ENCODE measurements at places on chromosomes 3 and 15. TPM values are rescaled to one million over a fixed set of nuclear protein-coding genes. Genes with fewer than 3 reads are reported as not detected.

DNA sequence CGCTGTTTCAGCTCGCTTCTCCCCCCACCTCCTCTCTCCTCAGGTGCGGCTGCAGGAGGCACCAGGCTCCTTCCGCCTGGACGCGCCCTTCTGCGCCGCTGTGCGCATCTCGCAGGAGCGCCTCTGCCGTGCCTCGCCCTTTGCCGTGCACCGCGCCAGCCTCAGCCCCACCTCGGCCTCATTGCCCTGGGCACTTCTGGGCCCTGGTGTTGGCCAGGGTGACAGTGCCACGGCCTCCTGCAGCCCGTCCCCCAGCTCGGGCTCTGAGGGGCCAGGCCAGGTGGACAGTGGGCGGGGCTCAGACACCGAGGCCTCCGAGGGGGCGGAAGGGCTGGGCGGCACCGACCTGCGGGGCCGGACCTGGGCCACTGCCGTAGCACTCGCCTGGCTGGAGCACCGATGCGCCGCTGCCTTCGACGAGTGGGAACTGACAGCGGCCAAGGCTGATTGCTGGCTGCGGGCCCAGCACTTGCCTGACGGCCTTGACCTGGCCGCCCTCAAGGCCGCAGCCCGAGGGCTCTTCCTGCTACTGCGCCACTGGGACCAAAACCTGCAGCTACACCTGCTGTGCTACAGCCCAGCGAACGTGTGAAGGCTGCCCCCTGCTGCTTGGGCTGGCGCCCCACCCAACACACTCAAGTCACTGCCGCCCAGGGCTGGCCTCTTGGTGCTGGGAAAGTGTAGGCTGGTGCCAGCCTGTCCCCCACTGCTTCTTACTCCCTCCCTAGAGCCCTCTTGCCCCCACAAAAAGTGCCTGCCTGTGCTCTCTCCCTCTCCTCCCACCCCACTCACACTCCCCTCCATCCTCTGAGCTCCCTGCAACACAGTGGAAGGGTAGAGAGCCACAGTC lies 7.1 kb downstream of the ALG3 start:
- no peak for DNase-seq

DNA sequence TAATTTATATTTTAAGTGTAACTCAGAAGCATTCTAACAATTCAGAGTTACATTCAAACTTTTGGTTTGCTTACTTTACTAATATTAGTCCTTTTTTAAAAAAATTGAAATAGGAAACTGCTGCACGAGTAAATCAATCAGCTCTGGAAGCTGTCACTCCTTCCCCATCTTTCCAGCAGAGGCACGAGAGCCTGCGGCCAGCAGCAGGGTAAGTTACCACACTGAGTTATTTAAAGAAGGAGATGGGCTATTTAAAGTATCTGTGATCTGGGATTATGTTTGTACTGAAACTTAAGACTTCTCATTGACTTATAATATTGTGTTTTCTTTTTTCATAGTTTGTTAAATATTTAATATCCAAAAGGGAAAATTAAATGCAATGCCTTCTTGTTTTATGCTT lies 29.3 kb downstream of the APPL1 start:
- DNase-seq: no peak

DNA sequence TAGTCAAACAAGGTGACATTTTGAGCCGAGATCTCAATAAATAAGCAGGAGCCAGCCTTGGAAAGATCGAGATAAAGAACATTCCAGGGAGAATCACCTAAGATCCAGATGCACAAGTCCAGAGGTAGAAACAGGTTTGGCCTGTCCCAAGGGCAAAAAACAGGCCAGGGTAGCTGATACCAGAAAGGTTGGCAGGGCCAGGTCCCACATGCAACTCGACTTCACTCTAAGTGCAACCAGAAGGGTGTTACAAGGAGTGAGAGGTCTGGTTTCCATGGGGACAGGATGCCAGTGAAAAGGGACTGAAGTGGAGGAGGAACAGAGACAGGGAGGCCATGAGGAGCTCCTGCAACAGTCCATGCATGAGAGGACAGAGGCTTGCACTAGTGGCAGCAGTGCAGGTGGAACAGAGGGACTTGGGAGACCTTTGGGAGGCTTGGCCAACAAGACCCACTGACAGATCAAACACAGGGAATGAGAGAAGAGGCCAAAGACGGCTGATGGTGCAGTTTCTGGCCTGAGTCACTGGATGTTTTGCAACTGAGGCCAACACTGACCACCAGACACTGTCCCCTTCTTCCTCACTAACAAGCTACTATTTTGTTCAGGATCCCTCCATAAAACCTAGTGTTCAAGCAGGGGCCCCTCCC lies 5.2 kb downstream of the TPRA1 start:
- DNase-seq: no peak

DNA sequence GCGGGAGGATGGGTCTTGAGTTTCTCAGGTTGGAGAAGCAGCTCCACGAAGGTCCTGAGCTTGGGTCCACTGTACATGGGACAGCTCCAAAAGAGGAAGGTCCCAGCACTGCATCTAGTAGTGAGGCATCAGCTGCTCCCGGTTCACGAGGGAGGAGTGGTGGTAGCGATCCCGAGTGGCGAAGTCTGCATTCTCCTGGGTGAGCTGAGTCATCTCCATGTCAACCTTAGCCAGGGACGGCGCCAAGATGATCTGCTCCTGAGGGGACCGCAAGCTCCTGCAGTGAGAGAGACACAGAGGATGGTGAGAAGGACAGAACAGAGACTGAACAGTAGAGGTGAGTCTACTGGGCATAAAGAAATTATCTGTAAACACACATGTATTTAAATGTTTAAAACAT lies 28.0 kb upstream of the HEG1 start:
- no peak for DNase-seq

GRCh38 chr3:62145086-62145757 lies 228.1 kb downstream of the FEZF2 start:
- DNase-seq: no peak

DNA sequence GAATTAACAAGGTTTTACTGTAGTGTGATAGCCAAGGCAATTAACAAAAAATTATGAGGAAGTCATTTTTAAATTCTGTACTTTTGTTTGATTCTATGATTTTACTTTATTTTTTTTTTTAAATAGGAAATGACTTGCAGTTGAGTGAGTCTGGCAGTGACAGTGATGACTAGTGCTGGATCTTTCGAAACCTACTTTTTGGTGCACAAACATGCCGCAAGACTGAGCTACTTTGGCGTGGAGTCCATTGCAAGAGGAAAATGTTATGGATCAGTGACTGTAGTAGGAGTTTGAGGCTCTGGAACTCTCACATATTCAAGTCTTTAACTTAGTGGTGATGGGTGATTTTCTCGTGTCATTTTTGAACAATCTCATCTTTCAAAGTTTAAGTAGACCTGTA lies 11.6 kb downstream of the EAF1 start:
- DNase-seq: no peak

Gene GOLGA6A
- 0.51 TPM for polyA plus RNA-seq

Gene STRA6
- polyA plus RNA-seq: 35.4 TPM

Gene SNTN
- polyA plus RNA-seq: not detected

Gene MGA
- 36.2 TPM for polyA plus RNA-seq

Gene FBXO40
- not detected for polyA plus RNA-seq

GRCh38 chr3:170746175-170746942 lies 123.6 kb downstream of the RPL22L1 start:
- DNase-seq: no peak

Gene GALNT15
- 2.7 TPM for polyA plus RNA-seq

GRCh38 chr3:142941373-142942123 lies 21.9 kb downstream of the PAQR9 start:
- DNase-seq: no peak

- DNase-seq: no peak
These were observed 1710.1 kb downstream of the SI start for GRCh38 chr3:163368168-163368567.

GRCh38 chr15:80733460-80733859 lies 38.4 kb downstream of the ABHD17C start:
- DNase-seq: no peak

GRCh38 chr3:172562871-172563865 lies 39.9 kb upstream of the TNFSF10 start:
- DNase-seq: no peak

GRCh38 chr15:51171634-51171932 lies 76.9 kb upstream of the TNFAIP8L3 start:
- no peak for DNase-seq

DNA sequence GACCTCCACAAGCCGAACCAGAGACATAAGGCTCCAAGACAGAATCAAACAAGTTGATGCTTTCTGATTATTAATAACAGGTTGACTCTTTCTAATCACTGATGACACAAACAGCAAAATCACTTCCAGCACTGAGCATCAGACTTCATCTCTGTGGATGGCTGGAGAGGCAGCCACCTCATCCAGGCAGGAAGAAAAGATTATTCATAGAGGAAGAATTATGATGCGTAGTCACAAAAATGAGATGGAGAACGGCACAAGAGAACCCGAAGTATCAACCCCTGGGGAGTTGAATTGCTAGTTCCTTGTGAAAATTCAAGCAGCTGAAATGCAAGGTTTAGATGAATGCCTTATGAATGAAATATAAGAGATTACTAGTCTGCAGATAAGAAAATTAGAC lies 49.9 kb upstream of the LMCD1 start:
- no peak for DNase-seq

Gene CTXN2
- not detected for polyA plus RNA-seq

DNA sequence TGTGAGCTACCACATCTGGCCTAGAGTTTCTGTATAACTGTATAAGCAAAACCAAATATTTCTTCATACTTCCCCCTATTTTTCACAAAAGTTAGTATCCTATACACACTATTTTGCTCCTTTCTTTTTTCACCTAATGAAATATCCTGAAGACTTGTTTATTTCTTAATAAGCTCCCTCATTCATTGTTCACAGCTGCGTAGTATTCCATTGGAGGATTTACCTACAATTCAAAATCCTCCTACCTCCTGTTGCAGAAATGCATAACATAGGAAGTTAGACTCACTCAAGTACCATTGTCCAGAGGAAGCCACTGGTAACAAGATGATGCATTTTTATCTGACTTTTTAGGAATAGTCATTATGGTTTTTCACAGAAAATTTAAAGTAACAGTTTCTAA lies 29.6 kb upstream of the TBC1D21 start:
- DNase-seq: no peak

DNA sequence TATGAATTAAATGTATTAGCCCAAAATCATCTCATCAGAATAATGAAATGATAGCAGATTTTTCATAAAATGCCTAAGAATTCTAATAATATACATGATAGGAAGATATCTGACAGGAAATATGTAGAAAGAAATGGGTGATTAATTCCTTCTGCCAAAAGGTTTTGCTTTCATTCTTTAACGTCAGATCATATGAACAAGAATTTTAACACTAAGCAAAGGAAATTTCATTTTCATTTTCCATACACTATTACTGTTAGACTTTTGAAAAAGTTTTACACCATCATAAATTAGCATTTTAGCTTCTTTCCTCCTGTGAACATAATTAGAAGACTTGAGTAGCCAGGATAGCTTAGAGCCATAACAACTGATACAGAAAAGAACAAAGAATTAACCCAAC lies 1099.9 kb downstream of the NSUN3 start:
- DNase-seq: no peak

- no peak for DNase-seq
These were observed 99.9 kb upstream of the TMC3 start for GRCh38 chr15:81473946-81474345.

Gene CDCP1
- polyA plus RNA-seq: 1.6 TPM

GRCh38 chr3:143731320-143731719 lies 116.9 kb downstream of the SLC9A9 start:
- DNase-seq: no peak

DNA sequence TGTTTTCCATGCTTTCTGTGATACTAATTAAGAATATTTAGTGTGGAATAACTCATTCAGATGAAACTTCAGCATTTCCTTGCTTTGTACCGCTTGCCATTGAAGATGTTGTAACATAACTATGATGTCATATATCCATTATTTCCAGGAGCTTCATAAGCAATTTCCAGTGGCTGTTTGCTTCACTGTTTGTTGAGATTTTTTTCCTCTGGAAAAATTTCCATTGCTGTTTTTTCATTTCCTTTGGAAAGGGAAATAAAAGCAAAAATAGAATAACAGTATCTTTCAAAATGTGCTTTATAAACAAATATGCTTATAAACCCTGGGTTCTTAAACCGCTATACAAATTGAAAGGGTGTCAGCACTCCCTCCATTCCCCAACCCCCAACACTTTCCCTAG lies 319.6 kb upstream of the SEMA6D start:
- no peak for DNase-seq

- DNase-seq: no peak
These were observed 38.9 kb downstream of the ABHD2 start for GRCh38 chr15:89127054-89127702.

GRCh38 chr15:95916568-95916967 lies 413.9 kb upstream of the NR2F2 start:
- DNase-seq: no peak

DNA sequence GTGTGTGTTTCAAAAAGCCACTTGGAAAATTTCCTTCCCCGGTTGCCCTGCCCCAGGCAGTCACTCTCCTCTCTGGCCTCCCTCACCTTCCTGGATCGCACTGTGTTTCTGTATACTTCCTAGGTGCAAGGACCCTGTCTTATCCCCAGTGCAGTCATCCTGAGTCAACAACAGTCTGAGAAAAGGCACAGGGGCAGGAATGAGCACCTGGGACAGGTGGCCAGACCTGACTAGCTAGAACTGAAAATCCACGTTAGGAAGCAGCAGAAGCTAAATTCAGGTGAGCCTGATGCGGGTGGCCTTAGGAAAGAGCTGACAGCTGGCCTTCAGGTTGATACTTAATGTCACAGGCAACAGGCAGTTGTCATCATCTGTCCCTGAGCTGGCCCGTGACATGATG lies 62.9 kb upstream of the VGLL4 start:
- no peak for DNase-seq

Gene MPI
- polyA plus RNA-seq: 69.4 TPM

DNA sequence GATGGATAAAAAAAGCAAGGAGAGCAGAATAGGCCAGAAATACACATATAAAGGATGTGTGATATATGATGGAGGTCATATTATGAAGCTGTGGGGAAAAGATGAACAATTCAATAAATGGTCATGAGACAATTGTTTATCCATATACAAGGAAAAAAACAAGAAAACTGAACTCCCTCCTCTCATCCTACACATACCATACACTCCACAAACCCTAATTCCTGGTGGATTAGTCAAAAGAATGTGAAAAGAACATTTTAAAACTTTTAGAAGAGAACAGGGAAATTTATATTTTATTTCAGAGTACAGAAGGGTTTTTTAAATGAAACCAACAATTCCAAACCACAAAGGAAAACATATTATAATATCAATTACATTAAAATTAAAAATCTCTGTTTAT lies 34.5 kb upstream of the NR2E3 start:
- DNase-seq: no peak

DNA sequence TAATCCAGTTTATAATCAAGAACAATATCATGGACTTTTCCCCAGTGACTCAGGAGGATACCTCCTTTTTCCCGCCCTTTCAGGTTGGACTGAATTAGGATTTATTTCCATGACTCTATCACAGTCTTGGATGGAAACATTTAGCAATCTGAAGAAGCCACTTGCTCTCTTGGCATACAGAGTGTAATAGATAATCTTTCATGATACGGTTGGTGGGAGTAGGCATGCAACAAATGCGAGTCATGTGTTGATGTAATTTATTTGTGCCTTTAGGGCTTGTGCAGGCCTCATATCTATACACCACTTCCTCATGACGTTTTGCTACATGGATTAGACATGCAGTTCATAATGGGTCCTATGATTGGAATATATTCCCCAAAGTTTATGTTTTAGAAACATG lies 54.2 kb upstream of the MCTP2 start:
- no peak for DNase-seq
